GDM1 (cell line): ENCODE measurements at places on chromosomes 16 and 17.

DNA sequence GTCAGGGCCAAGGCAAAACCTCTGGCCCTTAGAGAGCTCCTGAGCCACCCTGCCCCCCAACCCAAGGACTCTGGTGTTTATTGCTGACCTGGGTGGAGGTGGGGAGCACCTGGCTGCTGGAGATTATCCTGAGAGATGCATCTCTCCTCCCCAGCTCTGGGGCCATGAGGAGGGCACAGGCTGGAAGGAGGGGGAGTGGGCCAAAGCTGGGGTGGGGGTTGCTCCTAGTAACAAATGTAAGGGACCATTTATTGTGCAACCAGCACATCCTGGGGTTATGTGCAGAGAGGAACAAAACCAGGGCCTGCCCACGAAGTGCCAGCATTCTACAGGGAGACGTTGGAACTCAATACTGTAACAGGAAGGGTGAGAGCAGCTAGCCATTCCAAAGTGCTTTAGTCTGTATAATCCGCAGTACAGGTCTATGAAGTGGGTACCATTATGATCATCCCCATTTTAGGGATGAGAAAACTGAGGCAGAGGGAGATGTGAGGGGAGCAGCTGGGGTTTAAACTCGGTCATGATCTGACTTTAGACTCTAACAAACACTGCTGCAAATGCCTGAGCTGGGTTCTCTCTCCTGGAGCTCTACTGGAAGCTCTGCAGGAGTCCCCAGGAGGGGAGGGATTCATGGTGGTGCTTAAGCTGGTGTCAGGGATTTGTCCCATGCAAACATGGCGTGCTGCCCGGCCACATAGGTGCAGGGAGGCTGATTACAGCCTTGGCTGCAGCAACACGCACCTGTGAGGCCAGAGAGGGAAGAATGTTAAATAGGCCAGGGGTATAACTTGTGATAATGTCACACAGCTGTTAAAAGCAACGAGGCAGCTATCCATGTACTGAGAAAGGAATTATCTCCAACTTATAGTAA lies 1.4 kb upstream of the RHBDF2 start:
- no peak for DNase-seq

DNA sequence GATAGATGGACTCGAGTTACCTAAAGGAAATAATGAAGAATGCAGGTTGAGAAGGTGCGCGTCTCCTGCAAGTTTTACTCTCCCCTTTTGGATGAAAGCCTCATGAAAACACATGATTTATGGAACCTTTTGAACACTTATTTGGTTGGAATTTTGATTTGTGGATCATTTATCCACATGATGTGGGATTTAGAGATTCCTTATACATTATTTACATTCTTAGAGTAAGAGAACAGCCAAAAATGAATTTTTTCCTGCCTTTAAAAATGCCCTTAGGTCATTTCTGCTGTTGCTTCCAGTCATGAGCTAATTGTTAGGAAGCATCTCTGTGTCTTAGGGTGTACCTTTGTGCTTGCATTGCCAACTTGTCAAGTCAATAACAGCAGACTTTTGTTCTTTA lies 99.9 kb downstream of the RPTOR start:
- no peak for DNase-seq

DNA sequence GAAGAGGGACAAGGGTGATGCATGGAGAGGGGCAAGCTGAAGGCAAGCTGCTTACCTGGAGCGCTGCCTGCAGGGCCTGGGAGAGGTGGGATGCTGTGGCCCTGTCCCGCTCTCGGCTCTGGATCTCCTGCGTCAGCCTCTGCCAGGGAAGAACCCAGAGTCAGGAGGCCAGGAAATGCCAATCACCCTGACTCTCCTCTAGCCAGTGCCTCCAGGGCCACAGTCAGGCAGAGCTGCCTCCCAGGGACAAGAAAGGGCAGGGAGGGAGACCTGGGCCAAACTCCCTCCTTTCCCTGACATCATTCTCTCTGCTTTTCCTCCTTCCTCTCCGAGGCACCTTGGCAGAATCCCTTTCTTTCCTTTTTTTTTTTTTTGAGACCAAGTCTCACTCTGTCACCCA lies 11.3 kb downstream of the CDK3 start:
- DNase-seq: no peak

- no peak for DNase-seq
These were observed 3.3 kb downstream of the XYLT2 start for GRCh38 chr17:50349243-50349600.

DNA sequence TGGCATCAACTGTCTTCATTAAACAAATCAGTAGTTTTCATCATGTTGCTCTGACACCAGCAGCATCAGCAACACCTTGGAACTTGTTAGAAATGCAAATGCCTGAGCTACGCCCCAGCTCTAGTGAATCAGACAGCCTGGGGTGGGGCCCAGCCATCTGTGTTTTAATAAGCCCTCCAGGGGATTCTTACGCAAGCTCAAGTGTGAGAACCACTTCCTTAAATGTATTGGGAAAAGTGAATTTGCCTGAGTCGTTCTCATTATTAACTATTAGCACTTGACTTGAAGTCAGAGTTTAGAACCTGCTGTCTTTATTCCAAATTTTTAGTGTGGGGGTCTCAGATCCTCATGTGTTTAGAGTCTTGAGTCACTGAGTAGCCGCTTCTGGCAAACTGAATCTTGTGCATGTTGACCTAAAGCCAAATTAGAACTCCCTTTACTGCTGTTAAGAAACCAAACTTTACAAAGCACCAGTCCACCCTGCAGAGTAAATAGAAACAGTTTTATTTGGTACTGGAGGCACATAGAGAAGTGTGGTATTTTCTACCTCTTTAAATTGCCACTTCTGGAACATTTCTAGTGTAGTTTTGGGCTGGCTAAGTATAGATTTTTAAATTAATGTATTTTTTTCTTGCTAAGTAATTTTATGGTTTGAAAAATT lies 137.4 kb upstream of the COX10 start:
- no peak for DNase-seq

- DNase-seq: peak; percentile 68
These were observed at the start of gene MSL1 for GRCh38 chr17:40121181-40122135. Gene MSL1, plus strand, starts transcription at chr17:40121971. Its CDS starts 642 bp downstream, at chr17:40122613.

GRCh38 chr16:82612263-82612662 lies 14.5 kb upstream of the CDH13 start:
- DNase-seq: no peak

DNA sequence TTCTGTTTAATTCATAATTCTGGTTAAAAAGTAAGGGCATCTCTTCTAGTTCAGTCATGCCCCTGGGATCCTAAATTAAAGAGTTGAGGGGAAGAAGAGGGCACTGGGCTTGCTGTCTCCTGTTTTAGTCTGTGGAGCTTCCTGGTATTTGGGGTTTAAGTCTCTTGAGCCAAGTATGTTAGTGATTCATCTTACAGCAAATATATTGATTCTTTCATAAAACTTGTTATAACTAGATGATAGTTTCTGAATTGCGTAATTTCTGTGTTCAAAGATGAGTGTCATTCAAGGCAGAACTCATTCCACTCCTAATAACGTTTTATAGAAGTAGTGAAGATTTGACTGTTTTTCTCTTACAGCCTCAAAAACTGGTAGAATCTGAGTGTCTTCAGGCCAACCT lies 1.7 kb downstream of the TXNDC17 start:
- DNase-seq: no peak

DNA sequence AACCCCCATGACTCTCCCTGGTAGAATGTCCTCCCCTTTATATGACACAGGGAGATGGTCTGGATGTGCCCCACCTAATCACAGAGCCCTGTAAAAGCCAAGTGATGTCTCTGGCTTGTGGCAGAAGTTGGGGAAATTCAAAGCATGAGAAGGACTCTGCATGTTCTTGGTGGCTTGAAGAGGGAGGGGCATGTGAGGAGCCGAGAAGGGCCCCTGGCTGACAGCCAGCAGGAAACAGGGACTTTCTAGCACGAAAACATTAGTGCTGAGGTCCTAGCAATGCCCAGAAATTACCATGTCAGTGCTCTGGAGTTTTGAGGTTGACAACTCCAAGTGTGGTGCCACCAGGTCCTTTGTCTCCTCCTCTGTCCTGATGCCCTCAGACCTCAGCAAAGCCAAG lies 75.9 kb downstream of the USP22 start:
- no peak for DNase-seq

DNA sequence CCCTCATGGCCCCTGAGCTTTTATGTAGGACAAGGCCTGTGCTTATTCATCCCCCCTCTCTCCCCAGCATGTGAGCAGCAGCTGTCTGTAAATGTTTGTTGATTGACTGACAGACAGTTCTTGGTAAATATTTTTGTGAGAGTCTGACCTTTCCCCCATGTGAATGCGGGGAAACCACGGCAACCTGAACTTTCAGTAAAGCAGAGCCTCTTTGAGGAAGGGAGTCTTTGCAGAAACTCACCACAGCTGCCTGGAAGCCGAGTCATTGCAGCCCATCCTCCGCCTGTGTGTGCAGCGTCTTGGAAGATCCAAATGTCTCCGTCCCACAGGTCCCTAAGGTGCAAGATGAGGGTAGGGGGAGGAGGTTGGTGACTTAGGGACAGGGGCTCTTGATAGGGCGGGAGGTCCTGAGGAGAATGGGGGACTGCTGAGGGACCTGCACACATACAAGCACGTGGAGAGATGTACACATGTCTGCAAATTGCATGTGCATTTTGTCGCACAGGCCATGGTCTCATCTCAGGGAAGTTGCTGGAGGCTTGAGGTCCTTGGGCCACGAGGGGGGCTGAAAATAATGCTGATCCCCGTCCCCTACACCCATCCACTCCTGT lies 23.0 kb upstream of the IL21R start:
- peak; percentile 23 for DNase-seq

GRCh38 chr16:3120435-3120834 lies 8.0 kb downstream of the ZNF205 start:
- no peak for DNase-seq

DNA sequence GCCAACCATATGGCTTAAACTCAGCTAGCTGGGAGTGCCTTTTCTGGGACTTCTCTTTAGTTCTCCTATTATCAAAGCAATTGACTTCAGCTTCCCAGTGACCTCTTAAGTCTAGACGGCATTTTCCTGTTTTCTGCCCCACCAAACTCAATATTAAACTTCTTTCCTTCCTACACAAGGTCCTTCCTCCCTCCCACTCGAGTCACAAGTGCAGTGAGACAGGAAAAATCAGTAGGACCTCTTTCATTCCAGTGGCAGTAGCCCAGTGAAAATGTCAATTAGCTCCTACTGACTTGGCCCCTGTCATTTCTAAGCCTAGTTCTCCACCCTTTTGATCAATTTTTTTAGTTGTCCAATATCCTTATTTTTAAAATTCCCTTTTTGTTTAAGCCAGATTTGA lies 9.6 kb upstream of the NACA2 start:
- DNase-seq: no peak

GRCh38 chr16:12091569-12092543 lies 115.3 kb downstream of the SNX29 start:
- no peak for DNase-seq

DNA sequence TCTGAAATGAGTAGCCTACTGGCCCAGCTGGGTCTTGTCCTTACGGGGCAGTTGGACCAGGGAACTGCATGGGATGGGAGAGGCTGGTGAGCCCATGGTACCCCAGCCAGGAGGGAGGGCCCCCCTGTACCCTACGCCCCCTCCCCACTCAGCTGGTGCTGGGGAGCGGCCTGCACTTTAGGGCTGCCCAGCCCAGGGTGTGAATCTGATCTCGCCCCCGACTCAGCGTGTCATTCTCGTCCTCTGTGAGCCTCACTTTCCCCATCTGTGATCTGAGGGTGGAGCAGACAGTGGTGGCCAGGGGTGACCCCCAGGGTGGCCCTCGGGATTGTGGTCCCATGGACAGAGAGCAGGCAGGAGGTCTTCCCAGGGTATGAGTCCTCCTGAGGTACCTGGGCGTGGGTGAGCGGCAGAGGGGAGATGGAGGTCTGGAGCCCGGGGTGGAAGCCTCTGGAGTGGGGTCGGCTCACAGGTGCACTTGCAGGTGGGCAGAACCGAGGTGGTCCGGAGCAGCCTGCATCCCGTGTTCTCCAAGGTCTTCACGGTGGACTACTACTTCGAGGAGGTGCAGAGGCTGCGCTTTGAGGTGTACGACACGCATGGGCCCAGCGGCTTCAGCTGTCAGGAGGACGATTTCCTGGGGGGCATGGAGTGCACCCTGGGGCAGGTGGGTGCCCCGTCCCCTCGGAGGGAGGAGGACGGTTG lies 1.6 kb downstream of the CPNE7 start:
- no peak for DNase-seq

DNA sequence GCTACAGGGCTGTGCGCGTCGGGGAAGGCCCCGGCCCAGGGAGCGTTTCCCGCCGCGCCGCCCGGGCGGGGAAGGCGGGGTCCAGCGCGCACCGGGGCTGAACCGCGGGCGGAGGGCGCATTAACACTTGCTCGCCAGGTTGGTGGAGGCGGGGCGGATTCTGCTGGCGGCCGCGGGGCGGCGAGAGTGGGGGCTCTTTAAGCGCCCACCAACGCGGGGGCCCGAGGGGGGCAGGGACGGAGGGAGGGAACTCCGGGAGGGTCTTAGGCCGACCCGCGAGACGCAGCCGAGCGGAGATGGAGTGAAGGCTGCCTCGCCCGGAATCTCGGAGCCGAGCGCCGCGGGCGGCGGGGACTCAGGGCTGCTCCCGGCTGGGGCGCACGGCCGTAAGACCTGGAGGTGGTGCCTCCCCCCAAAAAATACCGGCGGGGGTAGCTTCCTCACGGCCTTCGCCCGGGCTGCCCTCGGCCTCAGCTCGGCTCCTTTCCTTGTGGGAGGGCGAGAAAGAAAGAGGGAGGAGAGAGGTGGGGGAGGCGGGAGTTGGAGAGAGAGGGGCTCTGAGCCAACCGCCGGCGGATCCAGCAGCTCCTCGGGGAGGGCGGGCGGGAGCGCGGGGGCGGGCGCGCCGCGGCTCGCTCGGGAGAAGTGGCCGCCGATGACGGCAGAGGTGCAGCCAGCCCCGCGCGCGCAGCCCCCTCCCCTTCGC lies 415 bp upstream of the FOXF1 start:
- no peak for DNase-seq

GRCh38 chr17:40069751-40070708 lies 7.3 kb downstream of the THRA start:
- DNase-seq: no peak

GRCh38 chr17:28953444-28954118 lies 2.3 kb upstream of the PHF12 start:
- DNase-seq: no peak
